ENCODE measurements at places on chromosomes 2 and 18.
A peak's percentile ranks its signal among the peaks of the same experiment; 100 is the strongest.

DNA sequence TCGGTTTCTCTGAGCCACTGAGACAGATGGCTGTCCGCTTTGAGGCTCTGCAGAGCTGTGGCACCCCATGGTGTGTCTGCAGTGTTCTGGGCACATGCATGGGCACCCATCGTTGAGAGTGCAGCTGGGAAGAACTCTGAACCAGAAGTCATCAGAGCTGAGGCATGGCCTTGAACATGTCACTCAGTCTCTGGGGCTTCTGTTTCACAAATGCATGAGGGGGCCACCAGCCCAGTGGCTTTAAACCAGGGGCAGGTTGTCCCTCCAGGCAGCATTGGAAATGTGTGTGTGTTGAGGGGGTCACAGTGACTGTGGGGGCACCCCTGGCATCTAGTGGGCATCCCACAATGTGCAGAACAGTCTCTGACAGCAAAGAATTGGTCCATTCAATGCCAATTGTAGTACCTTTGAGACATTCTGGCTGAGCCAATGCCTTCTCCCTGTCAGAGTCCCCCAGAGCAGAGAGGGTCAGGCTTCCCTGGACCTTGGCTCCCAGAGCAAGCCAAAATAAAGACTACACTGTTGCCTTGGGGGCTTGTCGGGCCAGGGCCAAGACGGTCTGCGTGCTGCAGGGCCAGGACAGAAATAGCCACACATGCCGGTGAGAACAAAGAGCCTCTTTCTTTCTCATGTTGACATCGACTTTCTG lies 9.3 kb upstream of the PSMD1 start:
- no peak for DNase-seq

DNA sequence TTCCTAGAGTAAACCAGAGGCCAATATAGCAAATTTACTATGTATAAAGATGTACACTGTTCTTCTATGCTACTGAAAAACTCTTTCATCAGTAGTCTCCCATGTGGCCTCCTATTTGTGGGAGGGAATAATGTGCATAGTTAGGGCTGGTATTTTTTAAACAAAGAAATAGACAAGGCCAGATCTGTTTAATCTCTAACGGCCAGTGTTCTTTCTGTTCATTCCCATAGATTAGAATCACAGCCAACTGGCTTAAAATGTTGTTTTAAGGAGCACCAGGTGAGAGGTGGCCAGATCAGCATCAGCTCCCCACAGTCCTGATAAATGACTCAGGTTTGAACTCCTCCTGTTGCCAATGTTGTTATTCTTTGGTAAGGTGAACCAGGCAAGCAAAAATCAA lies 12.1 kb downstream of the LYPD6 start:
- no peak for DNase-seq

GRCh38 chr18:22174341-22175145 lies 5.2 kb downstream of the GATA6 start:
- no peak for DNase-seq

- no peak for DNase-seq
Measured at GRCh38 chr18:3042379-3042778, 29.4 kb upstream of the LPIN2 start.

GRCh38 chr2:29166242-29167039 lies 51.2 kb downstream of the CLIP4 start:
- DNase-seq = no peak

DNA sequence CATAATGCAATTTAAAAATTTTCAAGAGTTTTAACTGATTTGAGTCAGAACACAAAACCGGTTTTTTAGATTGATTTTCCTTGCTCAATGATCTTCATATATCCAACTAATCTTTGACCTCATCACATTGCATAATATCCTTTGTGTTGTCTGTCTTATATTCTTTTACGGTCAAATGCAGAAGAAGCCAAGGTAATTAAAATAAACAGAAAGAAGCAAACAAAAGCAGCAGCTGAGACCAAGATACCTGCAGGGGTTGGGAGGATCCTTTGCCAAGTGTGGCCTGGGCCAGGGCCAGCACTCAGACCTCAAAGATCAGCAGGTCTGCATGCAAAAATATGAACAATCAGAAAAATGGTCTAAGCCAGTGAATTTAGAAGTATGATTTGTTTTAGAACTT lies 428.9 kb upstream of the NETO1 start:
- no peak for DNase-seq

DNA sequence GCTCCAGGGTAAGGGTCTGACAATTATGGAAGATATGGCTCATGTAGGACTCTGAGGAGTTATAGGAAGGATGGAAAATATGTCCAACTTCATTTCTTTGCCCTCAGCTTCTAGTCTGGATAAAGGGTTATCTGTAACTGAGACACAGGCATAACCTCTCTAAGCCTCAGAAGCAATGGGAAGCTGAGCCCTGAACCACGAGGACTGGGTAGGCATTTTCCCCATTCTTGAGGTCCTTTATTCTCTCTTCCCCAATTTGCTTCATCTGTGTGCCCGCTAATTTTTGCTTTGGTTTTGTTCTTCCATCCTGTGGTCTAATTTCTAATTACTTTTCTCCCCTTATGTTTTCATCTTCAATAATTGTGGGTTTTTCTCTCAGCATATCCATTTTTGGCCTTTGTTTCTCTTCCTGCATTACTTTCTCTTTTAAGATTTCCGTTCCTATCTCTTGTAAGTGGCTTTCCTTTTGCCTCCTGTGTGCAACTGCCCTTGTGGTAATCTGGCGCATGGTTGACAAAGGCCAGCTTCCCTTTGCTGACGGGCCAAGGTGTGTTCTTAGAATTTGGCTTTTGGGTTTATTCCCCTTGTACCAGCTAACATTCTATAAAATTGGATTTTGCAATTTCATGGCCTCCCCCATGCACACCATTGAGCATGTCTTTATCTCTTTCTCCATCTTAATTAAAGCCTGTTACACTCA lies 343.8 kb downstream of the TXNL1 start:
- peak; percentile 31 for DNase-seq

DNA sequence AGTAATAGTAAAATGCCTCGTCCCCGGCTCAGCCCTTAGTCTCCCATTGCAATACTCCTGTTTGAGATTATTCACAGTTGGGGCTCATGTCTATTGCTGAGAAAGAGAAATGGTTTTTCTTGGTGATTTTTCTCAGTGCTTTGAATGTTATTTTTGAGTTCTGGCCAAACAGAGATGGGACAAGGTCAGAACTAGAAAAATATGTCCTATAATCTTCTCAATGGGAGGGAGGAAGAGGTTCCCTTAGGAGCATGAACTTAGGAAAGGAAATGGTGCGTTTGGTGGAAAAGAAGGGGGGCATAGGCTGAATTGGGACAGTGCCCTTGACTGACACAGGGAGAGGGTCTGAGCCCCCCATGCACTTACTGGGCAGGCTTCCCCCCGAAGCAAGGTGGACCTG lies 133.8 kb downstream of the AGAP1 start:
- no peak for DNase-seq

- no peak for DNase-seq
Measured at GRCh38 chr2:113757138-113757657, 756 bp upstream of the SLC35F5 start.

DNA sequence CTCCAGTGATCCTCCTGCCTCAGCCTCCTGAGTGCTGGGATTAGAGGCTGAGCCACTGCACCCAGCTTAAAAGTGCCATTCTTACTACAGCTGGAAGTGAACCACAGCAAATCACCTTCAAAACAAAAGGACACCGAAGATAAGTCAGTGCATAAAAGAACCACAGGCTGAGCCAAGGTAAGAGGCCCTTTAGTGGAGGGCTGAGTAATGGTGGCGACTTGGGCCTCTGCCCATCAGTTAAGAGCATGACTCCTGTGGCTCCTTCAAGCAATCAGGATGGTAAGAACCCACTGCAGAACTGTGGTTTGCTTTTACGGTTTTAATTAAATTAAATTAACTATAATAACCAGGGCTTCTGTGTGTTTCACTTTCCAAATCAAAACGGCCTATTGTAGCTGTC lies 75.1 kb downstream of the CTAGE1 start:
- DNase-seq = no peak

GRCh38 chr18:37869051-37869450 lies 303.5 kb upstream of the CELF4 start:
- no peak for DNase-seq

DNA sequence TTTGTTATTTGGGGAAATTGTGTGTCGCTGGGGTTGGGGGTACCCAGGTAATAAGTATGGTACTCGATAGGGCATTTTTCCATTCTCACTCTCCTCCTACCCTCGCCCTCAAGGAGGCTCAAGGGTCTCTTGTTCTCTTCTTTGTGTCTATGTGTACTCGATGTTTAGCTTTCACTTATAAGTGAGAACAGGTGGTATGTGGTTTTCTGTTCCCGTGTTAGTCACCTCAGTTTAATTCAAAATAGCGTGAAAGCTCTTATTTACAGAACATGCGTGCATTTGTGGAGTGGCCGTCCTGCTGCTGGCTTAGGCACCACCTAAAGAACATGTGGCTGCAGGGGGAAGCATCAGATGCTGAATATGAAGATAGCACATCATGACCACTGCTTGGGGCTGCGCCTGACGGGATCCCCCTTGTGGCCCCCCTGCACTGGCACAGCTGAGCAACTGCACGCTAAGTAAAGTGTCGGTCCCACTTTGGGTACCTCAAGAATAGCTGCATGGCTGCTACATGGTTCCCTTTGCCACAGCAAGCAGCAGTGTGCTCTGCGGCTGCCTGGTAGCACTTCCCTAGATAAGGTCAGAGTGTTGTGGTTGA lies 569.0 kb downstream of the DCDC2C start:
- no peak for DNase-seq

GRCh38 chr2:129876541-129876940 lies 102.9 kb upstream of the RAB6C start:
- no peak for DNase-seq

DNA sequence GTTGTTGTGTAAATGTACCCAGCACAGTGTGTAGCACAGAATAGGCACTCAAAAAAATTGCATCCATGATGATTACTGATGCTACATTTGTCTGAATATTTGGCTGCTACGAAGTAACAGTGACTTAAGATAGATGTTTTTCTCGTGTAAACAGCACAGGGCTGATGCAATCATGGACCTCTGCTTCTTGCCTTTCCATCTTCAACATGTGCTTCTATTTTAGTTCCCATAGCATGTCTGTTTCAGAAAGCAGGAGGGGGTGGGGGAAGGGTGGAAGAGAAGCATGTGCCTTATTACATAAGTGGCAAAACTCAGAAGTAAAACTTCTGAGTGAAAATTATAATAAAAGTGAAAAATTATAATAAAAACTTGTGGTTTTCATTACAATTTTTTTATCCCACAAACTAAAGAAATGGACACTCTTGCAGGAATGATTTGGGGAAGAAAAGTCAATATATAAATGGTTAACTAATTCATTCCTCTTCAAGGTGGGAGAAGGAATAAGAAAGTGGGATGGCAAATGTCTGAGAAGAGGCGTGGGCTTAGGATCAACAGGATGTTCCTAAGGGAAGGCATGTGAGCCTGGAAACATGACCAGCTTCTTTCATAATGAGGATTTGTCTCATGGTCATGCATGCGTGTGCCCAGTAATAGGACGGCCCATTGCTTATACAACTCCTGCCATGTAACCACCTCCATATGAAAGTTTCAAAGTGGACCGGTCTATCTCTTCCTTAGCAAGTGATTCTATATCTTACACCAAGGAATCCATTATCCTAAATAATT lies 27.2 kb downstream of the CCBE1 start:
- DNase-seq = no peak

DNA sequence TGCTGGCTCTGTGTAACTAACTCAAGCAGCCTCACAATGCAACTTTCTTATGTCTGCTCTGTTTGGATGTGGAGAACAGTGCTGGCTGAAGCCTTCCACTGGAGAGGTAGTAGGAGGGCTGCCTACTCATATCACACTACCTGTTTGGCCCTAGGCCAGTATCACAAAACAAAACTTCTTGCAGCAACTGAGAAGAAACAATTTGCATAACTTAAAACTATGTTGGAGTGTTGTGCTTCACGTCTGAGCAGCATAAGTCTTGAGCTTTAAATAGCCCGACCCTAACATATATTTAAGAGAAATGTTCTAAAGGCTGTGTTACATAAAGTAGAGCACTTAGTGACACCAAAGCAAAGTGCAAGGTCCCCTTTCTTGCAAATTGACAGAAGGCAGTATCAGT lies 204.9 kb upstream of the ACVR2A start:
- peak; percentile 91 for DNase-seq

All from GM12865 (cell line).